ENCODE measurements at places on chromosomes 5 and 9.

DNA sequence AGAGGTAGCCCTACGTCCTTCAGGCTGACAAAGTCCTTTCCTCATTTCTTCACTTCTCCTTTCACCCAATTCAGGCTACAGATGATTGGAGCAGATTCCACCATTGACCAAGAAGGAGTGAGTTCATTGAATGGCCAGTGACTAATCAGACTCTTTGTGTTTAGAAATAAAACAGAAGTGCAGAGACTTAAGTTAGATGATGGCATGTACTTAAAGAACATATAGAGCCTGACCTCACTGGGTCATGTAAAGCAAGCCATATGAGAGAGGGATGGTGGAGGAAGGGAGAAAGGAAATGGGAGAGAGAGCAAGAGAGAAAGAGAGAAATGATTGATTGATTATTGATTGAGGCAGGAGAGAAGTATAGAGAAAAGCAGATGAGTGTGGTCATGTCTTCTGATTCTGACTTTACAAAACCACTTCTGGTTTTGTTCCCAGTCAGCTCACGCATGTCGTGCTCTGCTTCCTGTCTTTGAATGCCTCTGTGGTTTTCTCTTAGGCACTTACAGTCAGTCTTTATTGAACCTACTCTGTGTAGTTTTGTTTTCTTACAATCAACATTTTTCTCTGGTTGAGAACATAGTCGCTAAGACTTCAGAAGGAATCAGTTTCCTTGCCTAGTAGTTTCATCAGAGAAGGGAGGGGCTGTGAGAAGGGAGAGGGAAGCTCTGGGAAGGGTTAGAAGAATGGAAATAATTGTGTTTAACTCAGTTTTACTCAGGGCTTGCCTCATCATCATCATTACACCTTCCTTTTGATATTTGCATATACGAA, 149.2 kb upstream of the KLF9 start:
- DNase-seq = peak; percentile 83

DNA sequence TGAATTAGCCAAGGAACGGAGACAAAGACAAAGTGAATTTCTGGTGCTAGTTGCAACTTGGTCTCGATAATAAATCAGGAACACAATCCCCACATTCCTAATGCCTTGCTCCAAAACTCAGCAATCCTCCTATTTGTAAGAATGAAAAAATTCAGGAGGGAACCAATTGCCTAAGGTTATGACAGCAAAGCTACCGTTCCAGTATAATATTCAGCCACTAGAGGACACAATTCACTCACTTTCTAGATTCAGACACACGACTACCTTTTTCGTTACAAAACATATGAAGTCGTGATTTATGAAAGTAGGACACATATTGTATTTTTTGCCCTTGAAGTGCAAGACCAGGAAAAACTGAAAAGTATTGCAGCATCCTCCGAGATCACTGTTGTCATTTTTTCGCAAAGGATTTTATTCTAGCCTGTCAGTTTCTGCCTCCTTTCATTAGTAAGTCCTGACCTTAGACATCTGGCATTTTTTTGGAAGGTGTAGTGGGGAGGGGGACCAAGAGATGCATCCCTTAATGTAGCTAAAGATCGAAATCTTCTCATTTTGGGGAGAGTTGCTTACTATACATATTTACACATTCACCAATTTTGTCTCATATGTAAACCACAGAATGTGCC, 133.1 kb downstream of the DOCK8 start:
- peak; percentile 31 for DNase-seq

GRCh38 chr5:6505783-6506557, 57.3 kb downstream of the UBE2QL1 start:
- no peak for DNase-seq

GRCh38 chr5:51582871-51583394, 199.7 kb downstream of the ISL1 start:
- DNase-seq = no peak

- DNase-seq = no peak
Measured at GRCh38 chr9:35793461-35793860, 2.1 kb downstream of the NPR2 start.

DNA sequence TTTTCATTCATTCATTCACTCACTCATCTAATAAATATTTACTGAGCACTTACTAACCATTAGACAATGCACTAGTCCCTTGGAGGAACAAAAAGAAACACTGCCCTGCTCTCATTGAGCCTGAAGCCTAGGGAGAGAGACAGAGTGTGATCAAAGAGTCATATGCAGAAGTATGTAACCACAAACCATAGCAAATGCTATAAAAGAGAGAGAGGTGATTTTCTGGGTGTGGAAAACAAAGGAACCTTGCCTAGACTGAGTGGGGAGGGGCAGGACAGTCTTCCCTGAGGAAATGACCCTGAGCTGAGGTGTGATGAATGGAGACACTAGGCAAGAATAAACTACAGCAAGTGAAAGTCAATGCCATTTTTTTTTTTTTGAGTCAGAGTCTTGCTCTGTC, 10.8 kb upstream of the ADRA1B start:
- peak; percentile 64 for DNase-seq

- DNase-seq = no peak
Measured at GRCh38 chr5:32714836-32715235, 3.7 kb downstream of the NPR3 start.

GRCh38 chr5:132746592-132746953, 653 bp upstream of the CCNI2 start:
- no peak for DNase-seq

- DNase-seq = peak; percentile 32
Measured at GRCh38 chr9:69044240-69045219, 9.0 kb downstream of the FXN start.

- DNase-seq = no peak
Measured at GRCh38 chr5:16626696-16627264, 10.0 kb upstream of the RETREG1 start.

DNA sequence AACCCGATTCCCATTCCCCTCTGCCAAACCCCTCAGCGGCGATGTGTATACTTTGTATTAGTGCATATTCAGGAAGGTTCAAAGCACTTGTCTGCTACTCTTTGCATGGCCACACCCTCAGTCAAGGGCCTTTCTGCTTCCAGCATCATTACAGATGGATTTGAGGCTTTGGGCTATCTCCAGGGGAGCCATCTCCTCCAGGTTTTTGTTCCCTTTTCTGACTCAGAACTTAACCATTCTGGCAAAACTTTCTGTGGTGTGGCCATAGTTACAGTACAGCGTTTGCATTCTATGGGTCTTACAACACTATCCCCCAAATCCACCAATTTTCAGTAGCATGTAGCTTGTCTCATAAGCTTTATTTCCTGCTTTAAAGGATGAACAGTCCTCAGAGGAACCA, 36.0 kb upstream of the SVEP1 start:
- DNase-seq = no peak

DNA sequence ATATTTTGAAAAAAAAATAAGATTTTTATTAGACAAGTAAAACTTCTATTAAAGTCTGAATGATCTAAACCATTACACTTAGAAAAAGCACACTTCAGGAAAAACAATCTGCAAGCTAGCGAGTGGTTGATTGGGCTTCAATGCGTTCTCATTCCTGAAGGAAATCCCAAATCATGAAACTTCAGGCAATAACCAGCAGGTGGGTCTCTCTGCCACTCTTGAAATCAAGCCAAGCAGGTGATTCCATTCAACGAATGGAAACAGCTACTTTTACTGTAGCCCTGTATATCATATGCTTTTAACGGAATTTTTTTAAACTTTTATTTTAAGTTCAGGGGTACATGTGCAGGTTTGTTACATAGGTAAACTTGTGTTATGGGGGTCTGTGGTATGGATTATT, 234.5 kb upstream of the TRPM3 start:
- DNase-seq = no peak

DNA sequence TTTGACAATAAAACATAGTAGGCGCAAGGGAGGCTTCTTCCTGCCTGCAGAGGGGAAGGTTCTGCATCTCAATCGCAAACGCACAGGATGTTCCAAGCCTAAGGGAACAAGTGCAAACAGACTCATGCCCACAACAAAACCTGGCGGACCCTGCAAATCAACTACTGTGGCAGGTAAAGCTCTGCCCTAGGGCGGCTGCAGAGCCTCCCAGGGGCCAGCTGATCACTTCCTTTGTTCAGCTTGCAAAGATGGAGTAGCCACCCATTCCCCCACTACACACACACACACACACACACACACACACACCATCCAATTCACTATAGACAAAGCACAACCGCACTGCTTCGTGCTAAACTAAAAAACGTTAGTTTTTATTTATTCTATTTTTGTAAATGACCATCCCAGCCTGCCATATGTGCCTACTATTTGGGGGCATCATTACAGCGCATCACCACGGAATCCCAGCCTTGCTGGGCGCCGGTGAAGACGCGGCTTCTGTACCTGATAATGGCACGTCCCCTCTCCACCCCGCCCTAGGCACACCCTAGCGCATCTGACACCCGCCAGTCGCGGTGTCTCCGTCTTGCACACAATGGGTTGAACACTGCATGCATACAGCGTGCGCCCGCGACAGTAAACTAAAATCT, 57.6 kb downstream of the DPYSL3 start:
- DNase-seq = no peak

DNA sequence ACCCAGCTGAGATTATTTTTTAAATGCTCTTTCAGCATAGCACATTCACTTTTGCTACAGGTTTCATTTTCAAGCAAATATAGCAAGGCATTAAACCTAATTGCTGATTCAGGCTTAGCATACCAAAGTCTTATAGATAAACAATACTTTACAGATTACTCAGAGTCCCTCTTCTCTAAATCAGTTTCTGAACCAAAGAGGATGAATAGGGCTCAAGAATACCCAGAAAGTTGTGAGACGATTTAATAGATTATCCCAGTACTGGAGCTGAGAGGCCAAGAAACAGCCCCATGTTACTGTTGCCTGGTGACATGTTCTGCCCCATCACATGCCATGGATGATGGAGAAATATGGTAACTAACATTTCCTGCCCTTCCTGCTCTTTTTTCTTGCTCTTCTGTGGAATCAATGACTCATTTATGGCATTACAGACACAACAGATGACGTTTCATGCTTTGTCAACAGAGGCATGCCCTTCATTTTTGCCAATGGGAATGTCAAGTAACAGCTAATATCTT, 18.1 kb upstream of the SSBP2 start:
- peak; percentile 56 for DNase-seq

DNA sequence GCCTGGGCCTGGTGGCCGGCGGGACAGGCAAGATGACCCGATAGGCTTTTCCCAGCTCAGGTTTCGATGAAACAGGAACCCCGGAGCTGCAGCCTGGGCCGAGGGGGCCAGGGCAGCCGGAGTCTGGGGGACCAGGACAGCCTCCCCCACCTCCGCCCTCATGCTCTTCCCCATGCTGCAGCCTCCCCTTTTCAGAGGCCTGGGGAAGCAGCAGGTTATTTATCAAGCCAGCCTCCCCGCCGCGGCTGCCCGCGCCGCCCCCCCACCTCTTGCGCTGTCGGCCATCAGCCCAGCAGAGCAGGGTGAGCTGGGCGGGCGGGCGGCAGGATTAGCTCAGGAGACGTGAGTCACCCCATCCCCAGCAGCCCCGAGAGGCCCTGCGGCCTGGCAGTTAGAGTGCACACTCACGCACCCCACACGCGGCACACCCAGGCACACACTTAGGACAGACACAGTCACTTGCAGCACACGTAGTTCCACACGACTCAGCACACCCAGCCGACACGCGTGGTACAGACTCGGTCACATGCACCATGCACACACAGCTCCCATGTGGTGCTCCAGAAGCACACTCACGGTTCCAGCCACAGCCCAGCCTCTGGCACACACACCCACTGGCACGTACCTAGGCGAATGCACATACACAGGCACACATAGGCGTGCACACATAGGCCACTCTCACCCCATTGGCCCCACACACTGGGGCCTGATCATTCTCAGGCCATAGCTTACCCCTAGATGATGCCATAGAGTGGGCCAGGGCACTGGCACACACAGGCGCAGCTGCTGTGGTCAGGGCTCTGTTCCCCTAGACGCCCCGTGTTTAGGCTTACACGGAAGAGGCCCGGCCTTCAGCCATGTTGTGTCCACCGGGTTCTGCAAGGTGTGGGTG, 13.0 kb downstream of the CXXC5 start:
- no peak for DNase-seq

GRCh38 chr9:18495065-18495464, 21.1 kb downstream of the ADAMTSL1 start:
- no peak for DNase-seq

DNA sequence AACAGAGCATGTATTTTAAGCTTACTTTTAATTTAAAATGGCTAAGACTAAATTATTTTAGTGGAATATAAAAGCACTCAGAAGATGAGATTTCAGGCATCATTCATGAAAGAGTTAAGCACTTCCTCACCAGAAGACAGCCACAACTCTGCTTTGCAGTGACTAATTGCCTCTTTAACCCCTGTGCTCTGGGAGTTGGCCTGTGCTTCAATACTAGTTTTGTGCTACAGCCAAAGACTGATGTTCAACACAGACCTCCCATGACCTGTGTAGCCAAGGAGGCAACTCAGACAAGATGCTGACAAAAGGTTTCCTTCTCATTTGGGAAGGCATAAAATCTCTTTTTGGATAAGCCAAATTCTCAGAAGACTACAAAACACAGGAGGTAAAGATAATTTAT, 353.5 kb downstream of the FBXL17 start:
- DNase-seq = peak; percentile 4

- no peak for DNase-seq
Measured at GRCh38 chr5:149870232-149870631, 74.4 kb downstream of the PDE6A start.

DNA sequence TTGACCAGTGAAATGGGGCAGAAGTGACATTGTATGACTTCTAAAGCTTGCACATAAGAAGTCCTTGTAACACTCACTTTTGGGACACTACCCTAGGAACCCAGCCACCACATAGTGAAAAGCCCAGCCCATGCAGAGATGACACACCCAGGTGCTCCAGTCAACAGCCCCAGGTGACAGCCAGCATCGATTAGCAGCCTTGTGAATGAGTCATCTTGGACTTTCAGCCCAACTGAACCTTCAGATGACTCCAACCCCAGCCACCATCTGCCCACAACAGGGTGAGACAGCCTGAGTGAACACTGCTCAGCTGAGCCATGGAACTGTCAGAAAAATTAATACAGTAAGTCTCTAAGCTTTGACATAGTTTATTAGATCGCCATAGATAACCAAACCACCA, 458.6 kb downstream of the ZSWIM6 start:
- DNase-seq = no peak

- DNase-seq = no peak
Measured at GRCh38 chr9:37555786-37556185, 20.4 kb downstream of the FBXO10 start.

- DNase-seq = no peak
Measured at GRCh38 chr5:79488058-79488457, 25.9 kb downstream of the HOMER1 start.

DNA sequence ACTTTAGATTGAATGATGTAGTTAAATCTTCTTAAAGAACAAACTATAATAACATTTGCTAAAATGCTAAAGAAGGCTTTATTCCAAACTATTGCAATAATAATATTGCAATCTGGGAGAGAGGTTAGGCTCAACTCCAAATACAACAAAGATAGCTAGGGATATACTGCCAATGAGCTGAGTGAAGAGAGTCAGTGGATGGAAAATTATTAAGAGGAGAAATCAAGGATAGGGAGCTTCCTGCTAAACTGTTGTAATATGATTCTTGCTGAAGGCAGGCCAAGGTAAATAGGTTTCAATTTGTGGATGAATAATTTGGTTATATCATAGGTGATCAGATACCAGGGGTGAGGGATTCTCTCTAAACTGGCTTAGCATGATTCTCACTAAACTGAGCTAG, 1651.5 kb downstream of the EFNA5 start:
- no peak for DNase-seq

- DNase-seq = no peak
Measured at GRCh38 chr9:27572061-27572460, 1.2 kb downstream of the C9orf72 start.

Measured in COLO829 (cell line).